ENCODE measurements at places on chromosomes 5 and 9. TPM values are rescaled to one million over a fixed set of nuclear protein-coding genes. Genes with fewer than 3 reads are reported as not detected.

The HTR4 gene
- total RNA-seq = not detected

DNA sequence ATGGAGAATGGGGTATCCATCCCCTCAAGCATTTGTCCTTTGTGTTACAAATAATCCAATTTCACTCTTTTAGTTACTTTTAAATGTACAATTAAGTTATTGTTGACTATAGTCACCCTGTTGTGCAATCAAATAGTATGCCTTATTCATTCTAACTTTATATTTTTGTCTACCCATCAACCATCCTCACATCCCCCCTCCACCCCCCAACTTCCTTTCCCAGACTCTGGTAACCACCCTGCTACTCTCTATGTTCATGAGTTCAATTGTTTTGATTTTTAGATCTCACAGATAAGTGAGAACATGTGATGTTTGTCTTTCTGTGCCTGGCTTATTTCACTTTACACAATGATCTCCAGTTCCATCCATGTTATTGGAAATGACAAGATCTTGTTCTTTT is 15.4 kb upstream of the RANBP17 start:
- DNase-seq = no peak

GRCh38 chr5:132237670-132238069 is 10.0 kb upstream of the P4HA2 start:
- DNase-seq = no peak

DNA sequence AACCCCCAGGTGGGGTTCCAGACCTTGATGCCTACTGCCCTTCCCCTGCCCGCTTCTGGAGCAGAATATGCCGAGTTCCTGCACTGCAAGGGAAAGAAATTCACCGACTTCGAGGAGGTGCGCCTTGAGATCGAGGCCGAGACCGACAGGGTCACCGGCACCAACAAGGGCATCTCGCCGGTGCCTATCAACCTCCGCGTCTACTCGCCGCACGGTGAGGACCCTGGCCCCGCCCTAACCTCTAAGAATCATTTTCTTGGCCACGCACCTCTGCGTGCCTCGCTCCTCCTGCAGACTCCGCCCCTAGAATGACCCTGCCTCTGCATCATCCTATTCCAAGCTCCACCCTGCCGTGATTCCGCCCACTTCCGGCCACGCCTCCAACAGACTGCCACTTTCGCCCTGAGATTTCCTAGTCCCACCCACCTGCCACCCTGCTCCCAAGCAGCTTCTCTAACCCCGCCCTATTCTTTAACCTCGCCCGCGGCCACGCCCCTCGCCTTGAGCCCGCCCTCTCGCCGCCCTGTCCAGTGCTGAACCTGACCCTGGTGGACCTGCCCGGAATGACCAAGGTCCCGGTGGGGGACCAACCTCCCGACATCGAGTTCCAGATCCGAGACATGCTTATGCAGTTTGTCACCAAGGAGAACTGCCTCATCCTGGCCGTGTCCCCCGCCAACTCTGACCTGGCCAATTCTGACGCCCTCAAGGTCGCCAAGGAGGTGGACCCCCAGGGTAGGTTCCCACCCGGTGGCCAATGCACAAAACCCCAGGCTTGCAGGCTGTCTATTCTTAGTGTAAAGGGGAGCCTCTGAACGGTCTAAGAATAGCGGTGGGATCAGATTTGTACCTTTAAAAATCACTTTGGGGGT is 15.6 kb downstream of the DNM1 start:
- peak; percentile 52 for DNase-seq

DNA sequence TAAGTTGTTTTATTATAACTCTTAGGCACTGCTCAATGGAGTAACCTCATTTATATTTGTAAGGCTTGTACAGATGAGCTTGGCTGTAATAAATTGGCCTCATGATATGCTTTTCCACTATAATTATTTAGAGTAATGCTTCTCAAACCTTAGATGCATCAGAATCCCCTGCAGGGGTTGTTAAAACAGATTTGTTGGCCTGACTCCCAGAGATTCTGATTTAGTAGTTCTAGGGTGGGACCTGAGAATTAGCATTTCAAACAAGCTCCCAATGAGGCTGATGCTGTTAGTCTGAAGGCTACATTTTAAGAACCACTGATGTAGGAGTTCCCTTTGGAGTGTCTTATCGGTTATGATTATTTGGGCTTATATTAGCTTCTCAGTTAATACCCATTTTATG is 38.2 kb upstream of the ARSB start:
- DNase-seq = no peak

- no peak for DNase-seq
Observed at GRCh38 chr5:76082772-76083554, at the start of gene SV2C. SV2C (plus strand) TSS chr5:76083383; CDS start chr5:76131751, 48,368 bp downstream.

DNA sequence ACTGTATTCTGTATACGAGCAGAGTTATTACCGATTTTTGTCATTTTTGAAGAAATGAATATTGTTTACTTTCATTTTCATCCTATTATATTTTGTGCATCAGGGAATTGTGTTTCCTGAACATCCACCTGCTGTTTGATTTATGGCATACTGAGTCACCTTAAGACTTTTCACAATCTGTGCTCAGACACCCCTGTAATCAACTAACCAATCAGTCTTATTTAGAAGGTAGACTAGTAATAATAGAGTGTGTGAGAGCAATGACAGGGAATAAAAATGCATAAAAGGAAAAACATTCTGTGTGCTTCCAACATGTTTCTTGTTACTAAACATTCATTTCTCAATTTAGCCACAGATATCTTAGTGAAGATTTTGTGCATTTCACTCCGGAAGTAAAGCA is 1413.6 kb upstream of the ACO1 start:
- no peak for DNase-seq

All from esophagus squamous epithelium (tissue), 5 donors.